Naive thymus-derived CD4-positive, alpha-beta T cell (primary cell): ENCODE measurements at places on chromosomes 3 and 15.

GRCh38 chr15:41133454-41133853 is 17.4 kb upstream of the INO80 start:
- DNase-seq: no peak

- no peak for DNase-seq
Observed at GRCh38 chr3:107850681-107851080, 240.2 kb downstream of the CD47 start.

DNA sequence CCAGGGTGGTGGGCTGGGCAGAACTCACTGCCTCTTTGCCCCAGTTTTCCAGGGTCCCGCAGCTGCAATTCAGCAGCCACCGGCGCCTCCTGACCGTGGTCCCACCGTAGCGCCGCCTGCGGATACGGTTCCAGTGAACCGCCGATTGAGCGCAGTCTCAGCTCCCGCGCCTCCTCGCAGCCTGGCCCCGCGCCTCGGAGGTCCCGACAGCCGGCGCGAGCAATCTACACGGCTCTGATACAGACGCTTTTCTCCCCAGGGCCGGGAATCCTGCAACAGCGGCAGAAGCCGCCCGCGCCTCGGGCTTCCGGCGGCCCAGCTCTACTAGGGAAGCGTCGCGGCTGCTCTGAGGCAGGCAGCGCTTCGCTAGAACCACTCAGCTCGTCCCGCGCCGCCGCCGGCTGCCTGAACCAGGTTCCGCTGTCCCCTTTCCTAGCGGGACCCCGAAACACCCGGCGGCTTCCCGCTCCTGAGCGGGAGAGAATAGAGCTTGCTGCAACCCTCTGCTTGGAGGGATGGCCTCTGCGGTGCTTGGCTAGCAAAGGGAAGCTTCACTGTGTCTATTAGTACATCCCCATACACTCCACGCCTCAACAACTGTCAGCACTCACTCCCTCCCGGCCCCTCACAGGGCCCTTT is 3.1 kb downstream of the FOXL2NB start:
- DNase-seq: no peak

DNA sequence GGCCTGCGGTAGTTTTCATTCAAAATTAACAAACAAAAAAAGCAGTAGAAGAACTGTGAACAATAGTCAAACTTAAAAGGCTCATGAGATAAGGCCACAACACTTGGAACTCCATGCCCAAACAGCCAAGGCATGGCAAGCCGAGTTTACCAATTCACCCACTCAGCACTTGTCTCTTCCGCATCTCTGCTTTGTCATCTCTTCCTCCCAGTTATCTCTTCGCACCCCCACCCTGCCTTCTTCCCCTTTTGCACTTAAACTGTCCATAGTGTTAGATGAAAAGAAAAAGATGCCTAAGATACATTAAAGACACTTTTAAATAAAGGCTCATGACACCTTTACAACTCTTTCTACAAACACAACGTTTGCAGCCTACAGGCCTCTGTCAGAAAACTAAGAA is 11.1 kb downstream of the TLE3 start:
- no peak for DNase-seq

GRCh38 chr3:195023576-195023975 is 247.4 kb downstream of the XXYLT1 start:
- DNase-seq: no peak

- no peak for DNase-seq
Observed at GRCh38 chr15:20652914-20653313, 111.3 kb upstream of the GOLGA6L6 start.
